ENCODE measurements at places on chromosomes 5 and 9. TPM values are rescaled to one million over a fixed set of nuclear protein-coding genes. Genes with fewer than 3 reads are reported as not detected.

Gene CRHBP
- total RNA-seq = 0.63 TPM

Gene GLRA1
- not detected for total RNA-seq

Gene WDR70
- total RNA-seq = 18.7 TPM

Gene PDLIM4
- total RNA-seq = 4.8 TPM

Gene S1PR3
- total RNA-seq = 26.8 TPM

Gene FAXDC2
- total RNA-seq = 23.5 TPM

Gene MEIKIN
- not detected for total RNA-seq

Gene PHYHD1
- 20.3 TPM for total RNA-seq

Gene PRRX2
- total RNA-seq = 0.85 TPM

Gene MARCHF3
- 35.7 TPM for total RNA-seq

Gene FLT4
- total RNA-seq = 6.1 TPM

Gene FAM163B
- not detected for total RNA-seq

Gene ANKRD18B
- total RNA-seq = not detected

Gene COQ4
- total RNA-seq = 32.0 TPM

Data from left ventricle myocardium inferior (tissue), 1 donor.